ENCODE measurements at places on chromosomes 1 and 21. TPM values are rescaled to one million over a fixed set of nuclear protein-coding genes. Genes with fewer than 3 reads are reported as not detected.

CHI3L1 gene
- 96.6 TPM for polyA plus RNA-seq

BTBD8 gene
- 0.99 TPM for polyA plus RNA-seq

- no peak overlapping the region for H3K4me3 ChIP-seq
- H3K27me3 ChIP-seq = no peaks in the 10 kb centered on the region
- DNase-seq = no peak
- no peaks in the 10 kb centered on the region for H3K36me3 ChIP-seq
Measured at GRCh38 chr1:187114792-187115191, 286.0 kb downstream of the PLA2G4A start.

- no peaks in the 10 kb centered on the region for H3K27me3 ChIP-seq
- DNase-seq = no peak
- no peak overlapping the region for H3K4me3 ChIP-seq
- H3K4me1 ChIP-seq = no peaks in the 10 kb centered on the region
Measured at GRCh38 chr1:233006541-233006973, 56.1 kb downstream of the NTPCR start.

DNA sequence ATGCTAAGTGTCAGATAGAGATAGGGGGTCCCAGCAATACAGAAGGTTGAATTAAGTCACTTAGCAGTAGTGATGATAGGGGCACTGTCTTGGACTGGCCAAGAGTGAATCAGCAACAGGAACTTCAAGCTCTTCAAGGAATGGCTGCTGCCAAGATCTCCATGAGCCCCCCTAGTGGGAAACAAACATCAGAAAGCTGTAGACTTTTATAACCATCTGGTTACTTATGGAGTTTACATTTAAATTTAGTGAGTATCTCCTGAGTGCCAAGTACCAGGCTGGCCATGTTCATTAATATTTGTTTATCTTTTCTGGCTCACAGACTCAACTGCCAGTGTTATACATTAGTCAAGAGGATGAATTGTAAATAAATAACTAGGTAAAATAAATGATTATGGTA lies 327.3 kb downstream of the TTLL7 start:
- no peaks in the 10 kb centered on the region for H3K27me3 ChIP-seq
- no peak overlapping the region for H3K4me3 ChIP-seq

NTMT2 gene
- not detected for polyA plus RNA-seq

GRCh38 chr1:235289859-235290739 lies 37.9 kb downstream of the ARID4B start:
- H3K27me3 ChIP-seq = no peaks in the 10 kb centered on the region
- no peak overlapping the region for H3K27ac ChIP-seq
- DNase-seq = no peak
- no peak overlapping the region for H3K4me3 ChIP-seq
- H3K36me3 ChIP-seq = no peaks in the 10 kb centered on the region

GRCh38 chr1:230865062-230865817 lies 3.1 kb downstream of the C1orf198 start:
- H3K4me1 ChIP-seq = peaks cover 21% of the 10 kb centered on the region
- no peak overlapping the region for H3K27ac ChIP-seq
- H3K36me3 ChIP-seq = no peaks in the 10 kb centered on the region
- no peak for DNase-seq
- H3K27me3 ChIP-seq = no peaks in the 10 kb centered on the region

DNA sequence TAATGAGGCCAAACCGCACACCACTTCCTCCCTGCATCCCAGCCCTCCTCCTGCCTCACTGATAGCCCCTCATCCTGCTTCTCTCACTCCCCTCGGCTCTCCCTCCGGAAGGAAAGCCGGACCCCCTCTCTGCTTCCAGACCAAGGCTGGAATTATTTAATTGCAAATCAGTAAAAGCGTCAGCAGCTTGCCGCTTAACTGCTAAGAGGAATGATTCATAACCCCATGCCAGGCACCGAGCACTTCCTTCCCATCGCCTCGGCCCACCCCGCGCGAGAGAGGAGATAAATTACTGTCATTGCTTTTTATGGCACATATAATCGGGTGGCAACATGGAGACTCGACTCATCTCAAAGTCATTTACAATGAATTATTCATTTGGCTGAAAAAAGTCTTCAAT lies 77.3 kb downstream of the UBIAD1 start:
- H3K27me3 ChIP-seq = peaks cover 3% of the 10 kb centered on the region
- H3K36me3 ChIP-seq = no peaks in the 10 kb centered on the region
- H3K4me1 ChIP-seq = no peaks in the 10 kb centered on the region
- peak; percentile 61 for DNase-seq
- H3K27ac ChIP-seq = no peak overlapping the region
- no peak overlapping the region for H3K4me3 ChIP-seq

GRCh38 chr1:217088011-217088410 lies 364.8 kb upstream of the ESRRG start:
- no peaks in the 10 kb centered on the region for H3K27me3 ChIP-seq
- no peak for DNase-seq
- H3K27ac ChIP-seq = peak overlapping the region; percentile 43
- H3K4me1 ChIP-seq = peaks cover 3% of the 10 kb centered on the region
- H3K4me3 ChIP-seq = no peak overlapping the region

- DNase-seq = no peak
- H3K27ac ChIP-seq = no peak overlapping the region
- no peaks in the 10 kb centered on the region for H3K27me3 ChIP-seq
- H3K4me1 ChIP-seq = peaks cover 6% of the 10 kb centered on the region
- no peaks in the 10 kb centered on the region for H3K36me3 ChIP-seq
- no peak overlapping the region for H3K4me3 ChIP-seq
Measured at GRCh38 chr1:93239863-93240262, 59.3 kb downstream of the CCDC18 start.

GRCh38 chr1:23251812-23252211 lies 34.5 kb upstream of the HTR1D start:
- H3K4me1 ChIP-seq = no peaks in the 10 kb centered on the region

All from kidney (tissue), 22 donors.